ENCODE measurements at places on chromosomes 13 and 19.

- no peak for DNase-seq
These were observed 11.6 kb downstream of the WTIP start for GRCh38 chr19:34493038-34493648.

GRCh38 chr13:45718063-45718462, 15.9 kb downstream of the CBY2 start:
- DNase-seq: no peak

DNA sequence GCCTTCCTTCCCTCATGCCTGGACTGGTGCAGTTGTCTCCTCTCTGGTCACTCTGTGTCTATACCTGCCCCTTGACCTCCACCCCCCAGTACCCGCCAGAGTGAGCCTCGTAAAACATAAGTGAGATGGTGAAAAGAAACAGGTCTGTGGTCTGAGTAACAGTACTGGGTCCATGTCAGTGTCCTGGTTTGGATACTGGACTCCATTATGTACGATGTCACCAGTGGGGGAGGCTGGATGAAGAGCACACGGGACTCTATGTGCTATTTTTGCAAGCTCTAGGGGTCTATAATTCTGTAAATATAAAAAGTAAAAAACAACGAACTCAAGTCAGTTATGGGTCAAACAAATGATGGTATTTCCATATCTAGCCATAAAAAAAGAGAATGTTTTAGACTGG, 14.4 kb downstream of the MYBPC2 start:
- no peak for DNase-seq

DNA sequence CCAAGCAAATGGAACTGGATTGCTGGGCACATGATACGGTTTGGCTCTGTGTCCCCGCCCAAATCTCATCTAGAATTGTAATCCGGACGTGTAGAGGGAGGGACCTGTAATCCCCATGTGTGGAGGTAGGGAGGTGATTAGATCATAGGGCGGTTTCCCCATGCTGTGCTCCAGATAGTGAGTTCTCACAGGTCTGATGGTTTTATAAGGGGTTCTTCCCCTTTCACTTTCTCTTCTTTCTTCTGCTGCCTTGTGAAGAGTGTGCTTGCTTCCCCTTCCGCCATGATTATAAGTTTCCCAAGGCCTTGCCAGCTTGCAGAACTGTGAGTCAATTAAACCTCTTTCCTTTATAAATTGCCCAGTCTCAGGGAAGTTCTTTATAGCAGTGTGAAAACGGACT, 32.6 kb upstream of the MTIF3 start:
- DNase-seq: no peak

Data from fibroblast of gingiva (primary cell).